ENCODE measurements at places on chromosomes 1 and 21.

DNA sequence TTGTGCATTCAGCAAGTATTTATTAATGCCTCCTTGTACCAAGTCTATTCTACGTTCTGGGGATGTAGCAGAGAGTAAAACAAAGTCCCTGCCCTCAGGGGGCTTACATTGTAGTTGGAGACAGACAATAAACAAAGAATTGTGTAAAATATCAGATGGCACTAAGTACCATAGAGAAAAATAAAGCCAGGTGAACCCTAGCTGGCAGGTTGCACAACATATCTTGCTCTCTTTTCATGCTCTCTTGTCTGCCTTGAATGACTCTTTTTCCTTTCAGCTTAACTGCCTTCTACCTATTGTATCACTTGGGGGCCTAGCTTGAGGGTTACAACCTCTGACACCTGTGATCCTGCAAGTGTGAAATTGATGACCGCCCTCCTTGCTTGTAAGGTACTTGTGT lies 20.7 kb upstream of the FASLG start:
- no peak for DNase-seq

DNA sequence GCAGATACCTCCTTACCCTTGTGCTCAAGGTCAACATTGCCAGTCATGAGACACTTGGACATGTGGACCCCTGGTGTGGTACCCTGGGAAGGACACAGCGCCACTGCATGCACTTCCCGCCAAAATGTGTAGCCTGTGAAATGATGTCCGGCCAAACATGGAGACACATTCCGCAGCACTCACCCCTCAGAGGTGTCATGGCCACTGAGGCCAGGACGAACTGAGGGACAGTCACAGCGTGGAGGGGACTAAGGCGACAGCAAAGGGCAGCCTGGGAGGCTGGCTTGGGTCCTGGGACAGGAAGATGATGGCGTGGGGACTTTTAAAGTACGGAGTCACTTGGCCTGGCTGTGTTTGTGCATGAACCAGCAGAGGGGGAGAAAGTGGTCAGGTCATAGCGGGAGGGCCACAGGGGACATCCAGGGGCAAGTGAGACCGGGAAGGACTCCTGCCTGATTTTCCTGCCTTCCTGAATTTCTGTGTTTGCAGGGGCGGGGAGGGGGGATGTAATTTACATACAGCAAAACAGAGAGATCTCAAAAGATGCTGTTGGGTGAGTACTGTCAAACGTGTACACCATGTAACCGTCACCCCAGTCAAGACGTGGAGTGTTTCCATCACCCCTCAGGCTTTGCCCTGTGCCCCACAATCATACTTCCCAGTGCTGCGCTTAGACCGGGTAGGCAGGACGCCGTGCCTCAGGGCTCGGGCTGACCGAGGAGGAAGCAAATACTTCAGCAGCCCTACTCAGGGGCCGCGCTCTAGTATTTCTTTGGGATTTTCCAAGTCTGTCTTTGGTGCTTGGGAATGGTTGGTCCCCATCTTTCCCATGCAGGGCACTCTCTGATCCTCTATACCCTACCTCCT lies 45.2 kb downstream of the WDR4 start:
- no peak for DNase-seq

DNA sequence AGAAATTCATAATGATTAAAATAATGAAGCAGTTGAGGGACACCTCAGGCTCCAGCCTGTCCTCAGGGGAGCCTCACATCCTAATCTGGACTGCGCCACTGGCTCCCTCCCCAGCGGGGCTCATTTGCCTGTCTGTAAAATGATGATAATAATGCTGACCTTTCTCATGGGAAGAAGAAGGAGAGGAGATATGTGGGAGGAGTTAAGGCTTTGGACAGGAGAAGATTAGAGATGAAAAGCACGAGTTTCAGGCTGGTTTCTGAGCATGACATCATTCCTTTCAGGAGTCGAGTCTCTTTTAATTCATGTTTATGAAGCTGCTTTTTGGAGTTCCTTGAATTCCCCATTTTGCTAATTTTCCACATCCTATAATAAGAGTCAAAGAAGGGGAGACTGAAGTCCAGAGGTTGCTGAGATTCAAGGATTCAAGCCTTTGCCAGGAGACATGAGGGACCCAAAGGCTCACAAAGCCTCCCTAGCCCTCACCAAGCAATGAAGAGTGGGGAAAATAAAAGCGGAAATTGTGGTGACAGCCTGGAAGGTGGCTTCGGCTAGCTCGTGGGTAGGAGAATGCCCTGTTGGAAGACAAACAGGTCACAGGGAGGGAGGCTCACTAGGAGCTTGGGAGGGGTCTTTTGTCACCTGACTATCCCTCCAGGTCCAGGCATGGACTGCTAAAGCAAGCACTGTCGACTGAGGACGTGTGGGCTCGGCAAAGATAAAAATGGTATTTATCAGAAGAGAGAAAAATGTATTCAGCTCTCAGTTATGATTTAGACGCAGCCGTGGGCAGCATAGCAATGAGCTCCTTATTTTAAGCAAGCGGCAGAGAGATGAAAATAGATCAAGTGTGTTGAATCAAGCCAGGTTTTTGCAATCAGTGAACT lies 27.5 kb upstream of the STMN1 start:
- no peak for DNase-seq

DNA sequence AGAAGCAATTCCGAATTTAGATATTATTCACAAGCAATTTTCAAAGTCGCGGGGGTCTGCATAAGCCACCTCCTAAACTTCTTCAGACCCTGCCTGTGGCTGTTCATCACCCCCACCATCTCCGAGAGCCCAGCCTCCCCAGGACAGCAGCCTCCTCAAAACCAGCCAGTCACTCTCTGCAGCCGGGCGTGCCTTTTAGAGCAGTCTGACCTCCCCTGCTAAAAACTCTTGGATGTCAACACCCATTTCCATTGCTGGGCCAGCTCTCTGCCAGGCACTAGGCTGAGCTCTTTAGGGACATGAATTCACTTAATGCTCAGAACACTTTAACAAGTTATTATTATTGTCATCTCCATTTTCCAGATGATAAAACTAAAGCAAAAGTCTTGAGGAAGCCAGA lies 11.7 kb downstream of the ADPRS start:
- DNase-seq = no peak

- DNase-seq = no peak
These were observed 156.5 kb downstream of the FGGY start for GRCh38 chr1:59453297-59453968.

DNA sequence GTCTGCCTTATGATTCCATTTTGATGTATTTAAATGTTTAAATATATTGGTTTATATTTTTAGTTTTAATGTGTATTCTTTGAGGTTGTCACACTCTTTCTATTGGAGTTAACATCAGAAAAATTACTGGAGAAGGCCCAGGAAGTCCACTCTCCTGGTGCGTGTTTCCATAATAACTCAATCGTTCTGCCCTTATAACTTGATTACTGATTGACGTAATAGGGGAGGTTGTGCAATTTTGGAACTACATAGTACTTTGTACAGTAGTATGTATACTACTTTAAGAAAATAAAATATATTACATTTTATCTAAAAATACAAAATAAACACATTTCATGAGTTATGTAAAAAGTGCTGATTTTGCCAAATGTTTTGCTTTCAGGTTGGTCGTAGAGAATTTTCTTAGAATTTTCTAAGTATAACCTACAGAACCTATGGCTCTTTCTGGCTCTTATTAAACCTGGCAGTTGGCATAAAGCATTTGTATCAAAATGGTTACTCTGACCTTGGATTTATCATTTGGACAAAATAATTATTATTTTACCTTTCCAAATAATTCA lies 5.7 kb downstream of the PLA2G4A start:
- DNase-seq = no peak

GRCh38 chr1:116540088-116540487 lies 30.7 kb downstream of the CD58 start:
- no peak for DNase-seq

DNA sequence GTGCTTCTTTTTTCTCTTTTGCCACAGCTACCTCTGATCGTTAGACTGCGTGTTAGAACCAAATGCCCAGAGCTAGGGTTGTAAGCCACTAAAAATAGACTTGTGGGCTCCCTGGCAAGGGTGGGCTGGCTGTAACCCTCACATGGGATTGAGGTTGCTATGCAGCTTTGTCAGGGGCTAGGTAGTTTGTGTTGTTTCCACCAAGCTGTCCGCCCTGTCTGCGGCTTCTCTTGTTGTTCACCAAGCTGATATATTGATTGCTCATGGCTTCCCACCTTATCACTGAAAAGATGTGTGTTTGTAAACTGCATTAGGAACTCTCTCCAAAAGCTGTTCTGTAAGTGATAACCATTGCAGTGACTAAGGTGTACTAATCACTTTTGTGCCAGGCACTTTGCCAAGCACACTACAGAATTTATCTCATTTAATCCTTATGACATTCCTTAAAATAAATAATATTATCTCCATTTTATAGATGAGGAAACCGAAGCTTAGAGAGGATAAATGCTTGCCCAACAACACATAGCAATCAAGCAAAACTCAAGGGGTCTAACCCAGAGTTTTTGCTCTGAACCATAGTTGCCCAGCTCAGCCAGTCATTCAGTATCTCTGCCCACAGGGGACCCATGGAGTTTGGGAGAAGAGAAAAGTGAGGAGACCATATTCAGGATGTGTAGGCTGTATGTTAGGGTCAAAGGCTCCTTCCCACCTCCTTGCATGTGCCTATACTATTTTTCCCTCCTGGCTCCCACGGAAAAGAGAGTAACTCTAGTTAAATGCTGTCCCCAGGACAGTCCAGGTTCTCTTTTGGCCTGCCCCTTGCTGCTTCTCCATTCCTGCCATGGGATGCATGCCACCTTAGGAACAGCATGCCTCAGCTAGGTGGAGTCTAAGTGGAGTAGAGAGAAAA lies 42.2 kb upstream of the TARBP1 start:
- DNase-seq = no peak

- no peak for DNase-seq
These were observed 11.0 kb upstream of the TNFRSF8 start for GRCh38 chr1:12052008-12052573.

DNA sequence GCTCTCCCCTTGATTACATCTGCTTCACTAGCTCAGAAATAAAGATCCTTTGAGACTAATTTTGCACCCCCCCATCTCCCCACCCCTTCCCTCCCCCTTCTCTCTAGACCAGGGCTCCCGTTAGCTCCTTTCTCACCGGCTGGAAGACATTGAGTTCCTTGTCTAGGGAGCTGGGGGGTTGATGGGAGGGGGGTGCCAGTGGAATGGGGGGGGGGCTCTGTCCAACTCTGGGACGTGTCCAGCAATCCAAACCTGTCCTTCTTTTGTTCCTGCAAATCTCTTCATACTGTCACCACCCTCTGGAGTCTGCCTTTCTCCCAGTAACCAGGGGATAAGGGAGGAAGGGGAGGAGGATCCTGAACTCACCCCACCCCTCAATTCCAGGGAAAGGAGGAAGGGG lies 61.9 kb downstream of the RHBG start:
- peak; percentile 52 for DNase-seq

GRCh38 chr1:204989266-204990058 lies 53.5 kb upstream of the CNTN2 start:
- peak; percentile 90 for DNase-seq
